Myocyte (in vitro differentiated cells): ENCODE measurements at places on chromosomes 11 and 22. TPM values are rescaled to one million over a fixed set of nuclear protein-coding genes. Genes with fewer than 3 reads are reported as not detected.

GRCh38 chr11:131980888-131981668 is 610.7 kb downstream of the NTM start:
- peak; percentile 74 for DNase-seq

GRCh38 chr11:75118577-75118976 is 21.9 kb upstream of the OR2AT4 start:
- DNase-seq = no peak

- DNase-seq = peak; percentile 65
Observed at GRCh38 chr11:74671520-74672196, 59.6 kb downstream of the CHRDL2 start.

DNA sequence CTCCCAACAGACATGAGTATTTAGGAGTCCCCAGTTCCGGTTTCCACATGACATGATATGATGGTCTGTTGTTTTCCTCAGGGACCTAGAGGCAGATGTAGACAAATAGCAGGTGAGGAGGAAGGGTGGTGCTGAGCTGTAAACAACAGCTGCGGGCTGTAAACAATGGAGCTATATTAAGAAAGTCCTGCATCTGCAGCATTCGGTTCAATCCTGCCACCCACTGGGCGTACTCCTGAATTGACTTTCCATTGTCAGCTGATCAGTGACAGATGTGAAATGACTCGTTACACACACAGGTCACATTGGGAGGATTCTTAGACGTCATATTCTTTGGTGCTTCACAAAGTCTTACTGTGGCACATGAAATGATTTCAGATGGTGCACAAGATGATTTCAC is 26.8 kb upstream of the RAG1 start:
- DNase-seq = peak; percentile 92

DNA sequence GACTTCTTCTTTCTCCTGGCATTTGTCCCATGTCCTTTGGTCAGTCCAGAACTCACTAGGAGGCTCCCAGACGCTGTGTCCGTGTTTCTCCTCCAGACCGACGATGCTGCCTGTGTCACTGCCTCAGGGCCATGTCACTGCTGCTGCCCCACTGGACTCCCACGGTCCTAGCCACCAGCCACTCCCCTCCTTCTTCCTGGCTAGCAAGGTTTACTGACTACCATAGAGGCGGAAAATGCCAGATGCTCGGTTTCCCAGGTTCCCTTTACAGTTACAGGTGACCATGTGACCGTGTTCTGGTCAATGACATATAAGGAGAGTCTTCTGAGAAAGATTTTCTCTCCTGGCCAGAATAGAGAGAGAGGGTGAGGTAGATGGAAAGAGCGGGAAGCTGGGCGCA is 40.7 kb upstream of the RBFOX2 start:
- no peak for DNase-seq

GRCh38 chr11:7512525-7513233 is 1.1 kb upstream of the PPFIBP2 start:
- DNase-seq = peak; percentile 83

DNA sequence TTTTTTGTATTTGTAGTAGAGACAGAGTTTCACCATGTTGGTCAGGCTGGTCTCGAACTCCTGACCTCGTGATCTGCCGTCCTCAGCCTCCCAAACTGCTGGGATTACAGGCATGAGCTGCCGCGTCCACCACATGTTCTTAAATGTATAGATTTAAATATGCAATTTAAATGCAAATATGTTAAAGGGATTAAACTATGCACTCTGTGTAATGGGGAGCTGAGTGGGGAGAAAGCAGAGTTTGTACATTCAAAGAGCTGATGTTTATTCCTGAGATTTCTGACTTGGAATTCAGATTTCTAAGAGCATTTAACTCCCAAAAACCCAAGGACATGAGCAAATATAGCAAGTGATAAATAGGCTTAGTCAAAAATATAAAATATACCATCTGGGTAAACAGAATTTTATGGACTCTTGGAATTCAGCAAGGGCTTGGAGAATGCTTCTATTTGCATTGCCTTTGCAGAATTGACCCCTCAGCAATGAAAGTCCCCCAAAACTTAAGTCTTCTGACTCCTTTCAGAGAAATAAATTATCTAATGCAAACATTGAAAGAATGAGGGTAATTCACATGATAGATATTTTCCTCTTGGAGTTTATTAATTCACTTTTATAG is 170.6 kb downstream of the LUZP2 start:
- no peak for DNase-seq

DNA sequence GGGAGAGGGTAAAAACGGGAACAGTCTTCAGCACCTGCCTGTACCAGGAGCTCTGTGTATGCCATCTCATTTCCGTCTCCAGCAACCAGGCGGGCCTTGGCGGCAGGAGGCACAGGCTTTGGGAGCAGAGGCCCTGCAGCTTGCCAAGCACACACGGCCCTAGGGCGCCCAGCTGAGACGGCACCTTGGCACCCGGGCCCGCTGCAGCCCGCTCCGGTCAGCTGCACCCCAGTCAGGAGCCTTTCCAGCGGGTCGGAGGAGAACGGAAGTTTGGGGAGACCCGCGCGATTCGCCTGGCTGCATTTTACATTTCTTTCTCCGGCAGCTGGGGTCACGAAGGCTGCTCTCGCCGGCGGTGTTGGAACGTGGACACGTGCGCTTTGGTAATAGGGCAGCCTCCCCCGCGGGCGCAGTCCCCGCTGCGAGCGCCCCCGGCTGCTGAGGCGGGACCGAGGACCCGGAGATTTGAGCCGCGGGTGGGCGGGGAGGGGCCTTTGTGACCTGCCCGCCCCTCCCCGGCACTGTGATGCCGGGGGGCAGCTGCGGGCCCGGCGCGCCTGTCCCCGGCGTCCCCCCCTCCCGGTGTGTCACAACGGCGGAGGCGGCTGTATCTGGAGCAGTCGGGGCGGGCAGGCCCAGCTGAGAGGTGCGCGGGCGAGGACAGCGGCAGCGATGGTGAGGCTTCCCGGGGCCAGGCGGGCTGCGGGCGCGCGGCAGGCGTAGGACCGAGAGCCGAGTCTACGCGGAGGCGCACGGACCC is at the start of gene TUBA8:
Gene TUBA8 (plus strand): TSS at position 616 of the 760 bp plus-strand sequence. CDS start 57 bp downstream, at position 673.
- DNase-seq = peak; percentile 52

DNA sequence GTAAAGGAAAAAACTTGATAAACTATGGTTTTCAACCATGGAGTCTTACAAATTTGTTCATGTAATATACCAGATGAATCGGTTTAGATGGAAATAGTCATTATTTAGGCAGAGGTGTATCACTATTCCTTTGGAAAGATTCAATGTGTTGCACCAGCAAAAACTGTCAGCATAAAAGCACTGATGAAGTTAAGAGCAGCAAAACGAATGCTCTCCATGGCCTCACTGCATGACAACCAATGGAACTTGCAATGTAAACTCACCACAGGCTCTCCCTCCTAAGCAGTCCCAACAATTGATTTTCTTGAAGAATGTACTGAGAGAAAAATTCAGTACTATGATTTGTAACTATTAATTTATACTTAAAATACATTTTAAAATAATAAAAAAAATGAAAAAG is 139.9 kb downstream of the FCHSD2 start:
- no peak for DNase-seq

- DNase-seq = no peak
Observed at GRCh38 chr11:95920460-95921105, 3.3 kb downstream of the MTMR2 start.

GRCh38 chr11:3050386-3051195 is 6.6 kb downstream of the CARS1 start:
- no peak for DNase-seq

DNA sequence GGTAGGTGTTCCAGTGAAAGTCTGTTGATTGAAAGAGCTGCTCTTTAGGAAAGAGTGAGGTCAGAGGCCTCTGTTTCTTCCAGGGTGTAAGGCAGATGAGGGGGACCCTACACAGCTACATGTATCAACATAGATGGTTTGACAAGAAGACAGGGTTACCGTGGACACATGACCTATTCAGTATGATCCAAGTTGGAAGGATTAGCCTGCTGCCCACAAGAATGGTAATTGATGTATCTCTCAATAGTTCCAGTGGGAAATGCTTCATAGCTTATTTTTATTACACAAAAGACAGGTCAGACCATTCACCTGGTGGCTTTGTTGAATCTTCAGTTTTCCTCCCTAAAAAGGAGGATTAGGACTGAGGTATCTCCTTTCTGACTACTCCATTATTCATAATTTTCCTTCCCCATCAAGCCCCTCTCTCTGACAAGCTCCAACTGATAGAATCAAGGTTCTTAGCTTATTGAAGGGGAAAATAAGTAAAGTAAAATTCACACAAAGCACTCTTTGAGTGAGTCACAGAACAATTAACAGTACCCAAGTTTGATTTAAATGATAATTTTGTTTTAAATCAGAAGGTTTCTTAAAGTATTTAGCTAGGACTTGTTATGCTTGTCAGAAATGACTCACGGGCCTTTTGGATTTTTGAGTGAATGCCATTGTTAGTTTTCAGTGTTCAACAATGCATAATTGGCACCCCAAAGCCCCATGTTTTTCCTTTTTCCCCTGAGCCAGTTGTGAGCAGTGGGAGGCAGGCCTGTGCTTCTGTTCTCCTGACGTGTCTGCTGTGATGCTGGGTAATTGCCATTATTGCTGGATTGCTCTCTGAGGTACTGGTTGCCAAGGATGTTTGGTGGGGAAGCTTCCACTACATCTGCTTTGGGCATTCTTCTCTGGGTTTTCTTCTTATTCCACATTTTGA is 373.2 kb downstream of the DDX10 start:
- DNase-seq = peak; percentile 56

The SMC1B gene
- total RNA-seq = not detected in 2 replicates

The OSM gene
- not detected in 2 replicates for total RNA-seq

The IRAG1 gene
- total RNA-seq = 0.56 and 0.99 TPM in 2 replicates

The MUC6 gene
- total RNA-seq = not detected in 2 replicates

The ACTN3 gene
- total RNA-seq = 0.75 and 1.5 TPM in 2 replicates

The LRRC55 gene
- total RNA-seq = not detected in 2 replicates

The CHKB gene
- total RNA-seq = 42.7 and 47.0 TPM in 2 replicates

The SMTN gene
- 210 and 293 TPM in 2 replicates for total RNA-seq

The GGTLC3 gene
- 0.52 TPM in 1 of 2 replicates, not detected in the other for total RNA-seq

The MRGPRX4 gene
- not detected in 2 replicates for total RNA-seq
